Omental fat pad (tissue), 4 donors: ENCODE measurements at places on chromosomes 2 and 18. TPM values are rescaled to one million over a fixed set of nuclear protein-coding genes. Genes with fewer than 3 reads are reported as not detected.
A peak's percentile ranks its signal among the peaks of the same experiment; 100 is the strongest.

The BMP10 gene
- total RNA-seq = not detected

DNA sequence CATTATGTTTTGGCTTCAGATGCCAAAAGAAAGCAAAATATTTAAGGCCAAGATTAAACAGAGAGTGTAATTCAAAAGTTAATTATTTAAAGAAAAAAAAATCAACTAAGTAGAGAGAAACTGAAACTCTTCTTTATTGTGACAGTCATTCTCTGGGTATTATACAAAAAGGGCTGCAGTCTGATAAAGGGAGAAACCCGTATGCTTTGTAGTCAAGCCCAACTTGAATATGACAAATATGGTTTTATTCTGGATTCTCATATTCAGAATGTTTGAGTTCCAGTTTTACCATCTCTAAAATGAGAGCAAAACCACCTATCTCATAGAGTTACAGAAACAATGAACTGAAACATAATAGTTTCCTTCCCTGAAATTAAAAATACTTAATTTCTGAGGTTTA is 8.2 kb downstream of the CDH2 start:
- no peak for DNase-seq

The HOXD1 gene
- 0.69 TPM for total RNA-seq

DNA sequence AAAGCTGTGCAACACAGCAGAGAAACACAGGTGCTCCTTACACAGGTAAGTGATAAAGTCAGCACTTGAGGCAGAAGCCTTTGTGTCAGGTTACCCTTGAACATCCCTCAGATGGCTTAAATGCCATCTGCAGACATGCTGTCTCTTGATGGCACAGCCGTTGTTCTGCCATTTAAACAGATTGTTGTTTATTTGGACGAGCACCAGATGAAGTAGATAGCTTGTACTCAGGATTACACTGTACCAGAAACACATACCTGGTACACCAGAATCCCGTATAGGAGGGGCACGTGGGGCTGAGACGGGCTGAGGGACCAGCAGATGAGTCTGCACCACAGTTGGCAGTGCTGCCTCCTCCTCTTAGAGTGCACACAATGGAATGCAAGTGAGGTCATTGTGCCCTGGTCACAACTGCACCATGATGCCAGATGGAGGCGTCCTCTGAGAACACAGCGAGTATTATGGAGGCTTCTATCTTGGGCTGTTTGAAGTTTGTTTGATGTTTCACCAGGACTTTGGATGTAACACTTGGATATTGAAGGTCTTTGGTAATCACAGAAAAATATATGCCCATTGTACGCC is 143.0 kb downstream of the TANC1 start:
- DNase-seq = no peak

The DES gene
- total RNA-seq = 39.4 TPM

GRCh38 chr2:70089983-70090525 is 2.8 kb downstream of the PCBP1 start:
- DNase-seq = no peak

GRCh38 chr2:218659988-218660358 is 490 bp downstream of the BCS1L start:
- no peak for DNase-seq

DNA sequence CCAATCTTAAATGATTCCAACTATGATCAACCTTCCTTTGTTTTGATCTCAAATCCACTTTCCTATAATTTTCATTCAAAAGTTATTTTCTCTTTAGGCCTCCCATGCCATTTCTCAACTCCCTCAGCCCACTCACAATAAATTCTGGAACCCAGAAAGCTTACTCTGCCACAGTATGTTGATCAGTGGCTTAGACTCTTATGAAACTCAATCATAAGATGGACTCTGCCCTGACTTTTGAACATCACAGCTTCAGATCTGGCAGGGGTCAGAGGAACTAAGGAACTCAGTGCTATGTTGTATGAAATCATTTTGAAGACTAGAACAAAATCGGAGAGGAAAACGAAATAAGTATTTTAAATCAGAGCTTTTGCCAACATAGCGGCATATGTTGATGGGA is 59.8 kb upstream of the LGALSL start:
- DNase-seq = no peak

DNA sequence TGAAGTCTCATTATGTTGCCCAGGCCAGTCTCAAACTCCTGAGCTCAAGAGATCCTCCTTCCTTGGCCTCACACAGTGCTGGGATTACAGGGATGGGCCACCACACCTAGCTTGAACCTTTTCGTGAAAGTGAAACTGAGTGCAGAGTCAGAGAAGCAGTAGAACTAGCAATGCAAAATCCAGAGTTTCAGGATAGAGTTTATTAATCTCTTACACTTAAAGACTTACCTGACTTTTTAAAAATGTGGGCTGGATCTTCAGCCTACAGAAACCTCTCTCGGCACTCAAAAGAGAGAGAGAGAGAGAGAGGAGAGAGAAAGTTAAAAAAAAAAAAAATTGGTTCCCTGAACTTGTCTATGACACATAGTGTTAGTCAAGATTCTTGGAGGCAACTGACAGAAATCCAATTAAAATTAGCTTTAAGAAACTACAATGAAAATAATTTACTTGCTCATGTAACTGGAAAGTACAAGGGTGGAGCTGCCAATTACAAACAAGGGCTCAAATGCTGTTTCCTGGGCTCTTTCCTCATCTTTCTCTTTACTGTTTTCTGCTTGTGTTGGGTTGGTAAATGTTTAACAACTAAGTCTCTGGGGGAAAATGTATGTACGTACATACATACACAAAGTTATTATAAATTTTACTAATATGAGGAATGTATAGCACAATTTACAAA is 98.1 kb upstream of the CERS6 start:
- DNase-seq = no peak

- DNase-seq = no peak
These were observed 367.1 kb downstream of the HRH4 start for GRCh38 chr18:24827501-24827900.

GRCh38 chr2:172357442-172357841 is 69.9 kb upstream of the ITGA6 start:
- DNase-seq = no peak

The CTLA4 gene
- 4.7 TPM for total RNA-seq

The TTR gene
- total RNA-seq = not detected

DNA sequence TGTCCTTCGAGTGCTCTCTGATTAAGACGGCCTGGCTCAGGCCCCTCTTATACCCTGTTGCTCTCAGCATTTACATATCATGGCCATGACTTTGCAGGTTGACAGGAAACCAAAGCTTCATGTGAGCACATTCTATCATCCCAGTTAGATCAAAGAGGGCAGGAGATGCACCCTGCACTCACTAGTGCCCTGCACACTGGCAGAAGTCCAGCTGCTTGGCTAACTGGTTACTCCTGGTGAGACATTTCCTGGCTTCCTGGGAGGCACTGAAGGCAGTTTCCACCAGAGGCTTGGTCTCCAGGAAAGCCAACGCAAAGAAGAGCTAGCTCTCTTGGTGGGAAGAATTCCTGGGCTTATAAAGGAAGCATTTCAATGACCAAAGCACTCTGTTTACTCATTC is 66.3 kb downstream of the LIPG start:
- no peak for DNase-seq

- no peak for DNase-seq
These were observed 215.3 kb upstream of the DSEL start for GRCh38 chr18:67731851-67732250.

The PLCL1 gene
- 10.4 TPM for total RNA-seq

DNA sequence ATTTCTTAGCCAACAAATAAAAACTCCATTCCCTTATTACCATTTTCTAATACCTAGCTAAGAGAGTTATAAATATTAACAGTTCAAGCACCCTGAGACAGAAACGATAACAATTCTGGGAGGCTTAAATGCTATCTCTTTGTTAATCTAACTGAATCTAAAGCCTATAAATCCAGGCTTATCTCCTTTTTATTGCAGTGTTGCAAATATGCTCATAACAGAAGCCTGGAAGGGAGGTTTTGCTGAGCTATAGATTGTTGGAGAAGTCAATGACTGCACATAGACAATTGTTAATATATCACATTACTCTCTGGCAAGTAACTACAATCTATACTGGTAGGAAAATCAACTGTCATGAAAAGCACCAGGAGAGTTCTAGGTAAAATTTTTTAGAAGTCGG is 30.2 kb downstream of the ATF2 start:
- no peak for DNase-seq

The MEP1B gene
- total RNA-seq = not detected

GRCh38 chr18:12595571-12596255 is 62.2 kb downstream of the SPIRE1 start:
- DNase-seq = no peak

DNA sequence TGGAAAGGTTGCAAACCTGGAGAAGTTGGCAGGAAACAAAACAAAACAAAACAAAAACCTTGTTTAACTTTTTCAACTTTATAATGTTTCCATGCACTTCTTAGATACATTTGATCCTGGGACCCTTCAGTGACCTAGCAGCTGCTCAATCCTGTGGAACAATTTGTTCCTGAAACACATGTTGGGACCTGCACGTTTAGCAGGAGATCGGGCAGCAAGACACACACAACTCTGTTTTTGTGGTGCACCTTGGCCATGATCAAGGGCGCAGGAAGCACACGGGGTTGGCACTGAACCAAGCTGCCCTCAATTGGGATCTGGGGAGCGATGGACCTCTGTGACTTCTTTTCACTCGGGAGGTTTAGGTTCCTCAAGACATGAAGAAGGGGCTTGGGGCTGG is 268.7 kb downstream of the LOXHD1 start:
- DNase-seq = no peak

DNA sequence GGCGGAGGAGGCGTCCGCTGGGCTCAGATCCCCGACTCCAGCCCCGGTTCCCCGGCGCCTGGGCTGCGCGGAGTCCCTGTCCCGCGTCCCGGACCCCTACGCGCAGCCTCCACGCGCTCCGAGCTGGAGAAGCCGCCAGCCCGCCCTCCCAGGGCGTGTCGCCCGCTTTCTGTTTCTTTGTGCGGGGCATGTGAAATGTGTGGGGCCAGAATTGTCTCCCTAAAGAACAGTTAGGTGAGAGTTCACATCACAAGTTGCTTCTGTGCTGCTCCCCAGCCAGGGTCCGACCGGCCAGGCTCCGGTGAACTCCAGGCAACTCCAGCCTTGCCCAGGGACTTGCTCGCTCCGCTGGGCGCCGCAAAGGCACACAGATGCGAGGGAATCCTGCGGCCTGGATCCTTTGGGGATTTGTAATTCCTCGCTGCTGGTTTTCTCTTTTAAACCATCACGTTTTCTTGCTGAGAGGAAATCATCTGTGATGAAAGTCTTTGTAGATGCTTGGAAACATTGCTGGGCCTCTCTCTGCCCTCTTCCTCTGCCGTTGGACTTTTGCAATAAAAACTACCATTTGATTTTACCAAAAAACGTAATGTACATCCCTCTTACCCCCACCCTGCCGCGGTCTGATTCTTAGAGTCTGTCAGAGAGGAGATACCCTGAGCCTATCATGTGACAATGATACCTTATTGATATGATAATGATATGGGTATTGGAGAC is 631 bp downstream of the GYPC start:
- no peak for DNase-seq

GRCh38 chr2:28449488-28450395 is 46.1 kb upstream of the PLB1 start:
- DNase-seq = peak; percentile 60

DNA sequence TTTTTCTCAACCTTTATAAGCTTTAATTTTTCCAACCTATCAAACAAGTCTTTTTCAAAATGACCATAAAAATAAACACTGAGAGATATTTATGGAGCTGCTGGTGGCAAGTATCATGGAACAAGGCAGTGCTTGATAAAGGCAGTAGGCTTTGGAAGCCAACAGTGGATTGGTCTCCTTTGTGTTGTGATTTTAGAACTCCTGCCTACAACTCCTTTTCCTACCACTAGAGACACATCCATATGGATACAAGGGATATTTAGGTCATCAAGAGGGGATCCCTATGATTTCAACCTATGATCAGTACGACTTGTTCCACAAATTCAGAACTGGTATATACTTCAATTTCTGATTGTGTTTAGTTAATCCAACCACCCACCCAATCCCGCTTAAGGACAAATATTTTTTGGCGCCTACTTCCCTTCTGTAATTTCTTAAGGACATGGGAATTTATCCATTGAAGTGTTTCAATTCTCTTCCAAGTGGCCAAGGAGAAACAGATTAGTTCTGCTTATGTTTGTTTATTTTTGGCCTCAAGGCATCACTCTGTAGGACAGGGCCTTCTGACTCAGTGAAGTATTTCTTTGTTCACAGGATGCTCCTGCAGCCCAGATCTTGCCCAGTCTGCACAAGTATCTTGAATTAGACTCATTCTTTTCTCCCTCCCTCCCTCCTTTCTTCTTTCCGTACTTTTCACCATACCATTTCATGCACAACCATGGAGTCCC is 2119.6 kb upstream of the PIK3C3 start:
- no peak for DNase-seq

The CERKL gene
- not detected for total RNA-seq

DNA sequence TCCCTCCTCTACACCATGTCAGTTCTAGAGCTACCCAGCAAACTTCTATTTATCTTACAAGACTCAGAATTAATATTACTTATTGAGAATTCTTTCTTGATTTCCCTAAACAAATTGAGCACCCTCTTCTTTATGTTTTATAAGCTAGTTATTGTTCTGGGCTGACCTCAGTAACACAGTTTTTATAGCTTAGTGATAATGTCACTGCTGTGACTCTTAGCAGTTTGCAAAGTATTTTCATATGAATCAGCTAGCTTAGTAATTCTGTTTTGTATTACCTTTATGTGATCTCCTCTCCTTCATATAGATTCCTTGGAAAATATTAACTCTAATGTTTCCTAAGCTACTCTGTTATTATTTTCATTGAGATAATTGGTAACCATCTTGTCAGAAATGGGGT is 114.9 kb downstream of the PMS1 start:
- DNase-seq = no peak

GRCh38 chr2:172893111-172893510 is 157.5 kb downstream of the RAPGEF4 start:
- DNase-seq = no peak

DNA sequence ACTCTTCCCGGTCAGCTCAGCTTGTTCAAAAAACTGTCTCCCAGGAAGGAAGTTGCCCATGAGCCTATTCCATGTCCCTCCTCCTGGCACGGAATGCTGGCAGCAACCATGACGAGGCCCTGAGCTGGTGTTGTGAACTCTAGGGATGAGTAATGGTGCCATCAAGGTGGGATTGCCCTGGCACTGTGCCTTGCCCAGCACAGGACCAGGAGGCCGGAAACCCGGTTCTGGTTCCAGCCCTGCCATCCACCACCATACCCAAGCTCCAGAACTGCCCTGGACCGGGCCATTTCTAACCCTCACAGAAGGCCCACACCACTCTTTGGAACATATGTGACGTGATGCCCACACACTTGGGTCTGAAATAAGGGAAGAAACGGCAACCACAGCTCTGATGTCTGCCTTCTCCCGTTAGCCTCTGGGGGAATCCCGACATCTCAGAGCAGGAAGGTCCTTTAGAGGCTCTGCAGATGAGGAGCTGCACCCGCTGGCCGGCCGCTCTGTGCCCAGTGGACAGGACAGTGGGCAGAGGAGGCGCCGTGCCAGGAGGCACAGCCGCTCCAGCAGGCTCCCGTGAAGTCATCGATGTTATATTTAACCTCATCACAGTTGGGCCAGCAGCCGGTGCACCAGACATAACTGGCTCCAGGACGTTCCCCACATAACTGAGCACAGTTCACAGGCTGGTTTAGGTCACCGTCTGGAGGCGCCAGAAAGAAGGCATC is 462.1 kb upstream of the ID2 start:
- DNase-seq = no peak

- DNase-seq = no peak
These were observed 8.9 kb downstream of the TSPYL6 start for GRCh38 chr2:54247115-54247514.

GRCh38 chr2:152095146-152095545 is 3.7 kb downstream of the CACNB4 start:
- DNase-seq = no peak

The CRYBA2 gene
- not detected for total RNA-seq
